ENCODE measurements at places on chromosomes 11 and 22.

DNA sequence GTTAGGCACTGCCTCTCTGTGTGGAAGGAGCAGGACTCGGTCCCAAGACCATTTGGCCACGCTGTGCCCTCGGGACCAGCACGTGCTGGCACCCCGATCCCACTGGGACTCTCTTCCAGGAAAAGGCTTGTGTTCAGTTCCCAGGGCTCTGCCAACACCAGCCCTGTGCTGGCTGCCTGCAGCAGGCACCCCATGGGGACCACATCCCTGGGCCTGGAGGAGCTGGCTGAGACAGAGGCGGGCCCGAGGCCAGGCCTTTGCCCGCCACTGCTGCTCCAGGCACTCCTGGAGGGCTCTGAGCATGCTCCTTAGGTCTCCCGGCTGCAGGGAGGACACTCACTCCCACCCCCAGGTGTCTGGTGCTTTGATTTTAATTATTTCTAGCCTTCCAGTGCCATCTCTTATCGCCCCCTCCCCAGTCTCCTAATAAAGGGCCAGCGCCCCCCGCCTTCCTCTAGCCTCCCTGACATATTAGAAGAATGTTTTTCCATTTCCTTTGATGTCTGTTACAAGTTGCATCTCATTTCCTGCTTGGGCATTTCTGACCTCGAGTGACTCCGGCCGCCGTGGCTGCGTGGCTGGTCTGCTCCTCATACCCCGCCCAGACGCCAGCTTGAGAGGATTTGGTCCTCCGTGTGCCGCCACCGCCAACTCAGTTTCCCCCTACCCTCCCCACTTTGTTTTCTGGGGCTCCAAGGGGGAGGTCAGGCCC, 14.4 kb downstream of the CDKN1C start:
- no peak for DNase-seq

DNA sequence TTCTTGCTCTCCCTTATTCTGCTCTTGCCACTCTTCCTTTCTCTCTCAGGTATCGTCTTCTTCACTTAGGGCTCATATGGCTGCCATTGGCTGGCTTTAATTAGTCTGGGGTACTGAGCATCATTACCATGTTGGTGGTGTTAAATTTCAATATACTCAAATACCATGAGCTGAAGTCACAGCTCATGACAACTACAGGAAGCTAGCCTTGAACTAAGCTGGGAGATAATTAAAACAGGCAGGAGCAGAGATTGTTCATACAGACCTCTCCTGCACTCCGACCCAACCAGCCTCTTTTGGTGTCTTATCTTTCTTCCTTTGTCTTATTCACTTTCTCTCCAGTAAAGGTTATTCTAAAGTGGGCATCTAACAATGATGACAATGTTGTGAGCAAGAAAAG, 130.9 kb upstream of the BLID start:
- DNase-seq: no peak

GRCh38 chr22:38832005-38832978, 11.5 kb downstream of the NPTXR start:
- DNase-seq: no peak

DNA sequence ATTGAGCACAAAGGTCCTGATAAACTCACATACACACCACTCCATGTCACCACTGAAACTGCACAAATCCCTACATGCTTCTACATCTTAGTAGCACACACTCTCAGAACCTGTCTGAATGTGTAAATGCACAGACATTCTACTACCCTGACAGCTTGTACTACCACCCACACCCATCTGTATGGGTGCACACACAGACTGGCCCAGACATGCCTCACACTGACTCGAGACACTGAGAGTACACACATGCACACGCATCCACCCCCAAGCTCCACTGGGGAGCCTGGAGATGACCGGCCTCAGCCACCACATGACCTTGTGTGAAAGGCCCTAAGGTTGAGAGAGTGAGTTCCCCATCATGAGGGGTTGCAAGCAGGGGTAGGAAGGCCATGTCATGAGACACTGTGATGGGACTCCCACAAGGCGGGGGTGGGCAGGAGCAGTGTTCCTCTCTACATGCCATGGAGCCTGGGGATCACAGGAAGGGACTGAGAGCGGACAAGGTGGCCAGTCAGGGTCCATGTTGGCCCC, 28.1 kb downstream of the ARAP1 start:
- peak; percentile 55 for DNase-seq

DNA sequence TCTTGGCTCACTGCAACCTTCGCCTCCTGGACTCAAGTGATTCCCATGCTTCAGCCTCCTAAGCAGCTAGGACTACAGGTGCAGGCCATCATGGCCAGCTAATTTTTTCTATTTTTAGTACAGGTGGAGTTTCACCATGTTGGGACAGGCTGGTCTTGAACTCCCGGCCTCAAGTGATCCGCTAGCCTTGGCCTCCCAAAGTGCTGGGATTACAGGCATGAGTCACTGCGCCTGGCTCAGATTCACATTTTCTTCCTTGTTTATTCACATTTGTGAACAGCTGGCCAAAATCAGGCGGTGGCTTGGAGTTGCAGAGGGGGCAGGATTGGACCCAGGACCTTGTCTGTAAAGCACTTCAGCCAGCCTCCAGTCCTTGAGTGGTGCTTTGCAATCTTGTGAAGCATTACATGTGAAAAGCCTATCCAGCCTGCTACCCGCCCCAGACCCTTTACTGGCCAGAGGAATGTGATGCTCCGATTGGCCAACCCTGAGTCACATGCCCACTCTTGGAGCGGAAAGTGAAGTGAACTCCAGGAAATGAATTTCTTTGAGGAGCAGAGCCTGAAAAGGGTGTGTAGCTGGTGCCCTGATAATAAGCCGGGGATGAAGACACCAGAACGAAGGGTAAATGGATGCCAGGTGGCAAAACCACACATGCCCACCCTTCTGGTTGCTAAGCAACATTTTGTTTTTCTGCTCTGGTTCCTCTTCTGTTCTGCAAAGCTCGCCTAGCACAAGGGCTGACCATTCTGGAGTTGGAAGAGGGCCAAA, 62.6 kb upstream of the PTPRJ start:
- DNase-seq: peak; percentile 59

DNA sequence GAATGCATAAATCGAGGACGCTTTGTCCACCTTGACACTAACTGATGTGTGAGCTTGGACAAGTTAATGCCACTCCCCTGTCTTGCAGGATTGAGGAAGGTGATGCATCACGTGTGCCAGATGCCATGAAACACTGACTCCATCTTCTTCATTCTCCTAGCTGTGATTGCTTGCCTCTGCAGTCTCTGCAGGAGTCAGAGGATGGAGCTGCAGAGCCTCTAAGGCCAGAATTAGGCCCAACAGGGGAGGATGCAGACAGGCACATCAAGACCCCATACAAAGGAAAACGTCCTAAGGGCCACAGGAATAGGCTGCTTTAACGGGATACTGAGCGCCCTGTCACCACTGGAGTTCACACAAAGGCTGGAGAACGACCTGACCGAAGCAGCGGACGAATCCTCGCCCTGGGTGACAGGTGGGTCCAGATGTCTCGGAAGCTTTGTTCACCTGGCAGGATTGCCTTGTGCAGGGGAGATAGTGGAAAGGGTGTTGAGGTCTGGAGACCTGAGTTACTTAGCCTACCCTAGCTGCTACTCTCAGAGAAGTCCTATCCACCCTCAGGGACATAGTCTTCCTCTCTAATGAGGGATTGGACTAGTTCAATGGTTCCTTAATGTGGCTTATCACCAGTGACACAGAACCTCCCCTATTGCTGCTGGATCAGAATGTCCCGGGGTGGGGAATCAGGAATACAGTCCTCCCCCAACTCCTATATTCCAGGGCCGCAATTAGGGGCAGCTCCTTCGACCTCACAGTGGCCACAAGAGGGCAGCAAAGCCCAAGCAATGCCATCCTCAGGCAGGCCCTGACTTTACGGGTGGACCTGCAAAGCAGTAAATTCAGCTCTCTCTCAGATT, 32.4 kb downstream of the DBX1 start:
- peak; percentile 74 for DNase-seq

GRCh38 chr11:102761646-102762238, 18.7 kb downstream of the MMP10 start:
- no peak for DNase-seq

DNA sequence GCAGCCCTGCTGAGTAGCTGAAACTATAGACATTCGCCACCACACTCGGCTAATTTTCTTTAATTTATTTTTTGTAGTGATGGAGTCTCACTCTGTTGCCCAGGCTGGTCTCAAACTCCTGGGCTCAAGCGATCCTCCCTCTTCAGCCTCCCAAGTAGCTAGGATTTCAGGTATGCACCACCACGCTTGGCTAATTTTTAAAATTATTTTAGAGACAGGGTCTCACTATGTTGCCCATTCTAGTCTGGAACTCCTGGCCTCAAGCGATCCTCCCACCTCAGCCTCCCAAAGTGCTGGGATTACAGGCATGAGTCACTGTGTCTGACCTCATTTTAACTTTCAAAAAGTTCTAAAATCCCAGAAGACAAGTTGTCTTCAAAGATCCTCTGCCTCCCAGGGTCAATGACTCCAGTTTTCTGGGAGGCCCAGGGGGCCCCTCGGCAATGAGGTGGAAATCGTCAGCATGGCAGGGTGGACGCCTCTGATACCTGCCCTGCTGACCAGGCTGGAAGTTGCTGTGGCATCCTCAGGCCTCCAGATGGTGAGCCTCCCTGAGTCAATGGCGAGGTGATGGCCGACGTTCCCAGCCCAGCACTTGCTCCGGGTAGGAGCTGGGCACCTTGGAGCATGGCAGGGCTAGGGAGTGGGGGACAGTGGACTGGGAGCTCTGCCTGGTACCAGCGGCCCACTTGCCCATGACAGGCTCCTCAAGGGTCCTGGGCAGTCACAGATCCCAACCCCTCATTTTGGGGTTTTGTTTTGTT, 31.1 kb downstream of the RPL3 start:
- no peak for DNase-seq

DNA sequence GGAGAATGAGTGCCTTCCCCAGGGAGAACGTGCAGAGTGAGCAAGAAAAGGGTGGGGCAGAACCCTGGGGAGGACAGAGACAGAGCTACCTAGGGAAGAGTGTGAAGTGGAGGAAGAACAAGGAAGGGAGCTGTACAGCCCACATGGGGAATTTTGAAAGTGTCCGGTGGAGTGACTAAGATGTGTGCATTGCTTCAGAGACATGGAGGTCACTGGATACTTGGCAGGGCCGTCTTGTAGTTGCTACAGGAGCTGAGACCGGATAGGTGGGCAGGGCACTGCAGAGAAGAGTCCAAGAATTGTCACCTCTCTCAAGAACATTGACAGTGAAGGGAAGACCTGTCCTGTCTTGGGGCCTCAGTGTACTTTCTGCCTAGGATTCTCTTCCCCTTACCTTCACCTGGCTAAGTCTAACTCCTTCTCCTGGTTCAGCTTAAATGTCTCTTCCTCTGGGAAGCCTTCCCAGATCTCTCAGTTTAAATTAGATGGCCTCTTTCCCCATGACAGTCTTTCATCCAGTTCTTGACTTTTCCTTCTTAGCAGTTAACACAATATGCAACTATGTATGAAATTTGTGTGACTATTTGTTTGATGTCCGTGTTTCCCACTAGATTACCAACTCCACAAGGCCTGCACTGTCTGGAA, 9.2 kb upstream of the P2RY6 start:
- DNase-seq: peak; percentile 66

- DNase-seq: peak; percentile 85
Measured at GRCh38 chr22:41699264-41700107, at the start of gene MEI1. Gene MEI1, plus strand, starts transcription at chr22:41699503. Its CDS starts 36 bp downstream, at chr22:41699539.

DNA sequence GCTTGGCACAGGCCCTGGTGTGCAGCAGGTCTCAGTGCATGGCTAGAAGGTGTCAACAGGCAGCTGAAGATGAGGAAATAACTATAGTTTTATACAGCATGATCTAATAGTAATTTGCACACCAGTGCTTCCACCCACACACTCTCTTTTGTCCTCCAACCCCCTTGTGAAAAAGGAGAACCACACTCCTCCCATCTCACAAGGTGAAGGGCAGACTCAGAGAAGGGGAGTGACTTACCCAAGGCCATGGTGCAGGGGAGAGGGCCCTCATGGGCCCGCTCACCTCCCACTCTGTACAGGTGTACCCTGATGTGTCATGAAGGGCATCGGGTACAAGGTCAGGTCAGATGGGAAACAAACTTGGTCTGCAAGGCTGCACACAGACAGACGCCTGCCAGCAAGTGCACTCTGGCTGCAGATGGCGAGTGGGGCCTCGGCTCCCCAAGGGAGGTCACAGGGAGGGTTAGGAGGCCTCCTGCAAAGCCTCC, 53.4 kb downstream of the DGCR2 start:
- DNase-seq: peak; percentile 5

DNA sequence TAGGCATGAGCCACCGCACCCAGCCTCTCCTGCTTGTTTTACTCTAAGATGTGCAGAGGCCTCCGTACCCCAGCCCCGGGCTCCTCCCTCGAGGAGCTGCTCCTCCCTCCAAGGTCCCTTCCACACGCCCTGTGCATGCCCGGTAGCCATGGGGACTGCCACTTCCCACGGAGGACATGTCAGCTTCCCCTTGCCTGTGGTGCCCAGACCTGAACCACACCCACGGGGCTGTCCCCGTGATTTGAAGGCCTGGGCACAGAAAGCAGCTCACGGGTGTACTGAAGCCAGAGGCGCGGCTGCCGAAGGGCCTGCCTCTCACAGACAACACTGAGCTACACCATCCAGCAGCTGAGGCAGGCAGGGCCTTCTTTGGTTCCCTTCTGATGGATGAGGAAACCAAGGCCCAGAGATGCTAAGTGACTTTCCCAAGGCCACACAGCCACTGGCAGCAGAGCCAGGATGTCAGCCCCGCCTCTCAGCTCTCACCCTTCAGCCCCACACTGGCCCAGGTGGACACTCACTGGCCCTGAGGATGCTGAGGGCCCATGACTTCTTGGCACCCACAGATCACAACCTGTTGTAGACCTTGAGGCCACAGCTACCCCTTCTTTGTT, 7.3 kb downstream of the INS start:
- no peak for DNase-seq

GRCh38 chr11:122167100-122167499, 51.1 kb upstream of the BLID start:
- DNase-seq: peak; percentile 9

- DNase-seq: no peak
Measured at GRCh38 chr11:11178671-11179638, 174.1 kb downstream of the CSNK2A3 start.

- DNase-seq: no peak
Measured at GRCh38 chr11:12211331-12212065, 101.1 kb downstream of the MICAL2 start.

DNA sequence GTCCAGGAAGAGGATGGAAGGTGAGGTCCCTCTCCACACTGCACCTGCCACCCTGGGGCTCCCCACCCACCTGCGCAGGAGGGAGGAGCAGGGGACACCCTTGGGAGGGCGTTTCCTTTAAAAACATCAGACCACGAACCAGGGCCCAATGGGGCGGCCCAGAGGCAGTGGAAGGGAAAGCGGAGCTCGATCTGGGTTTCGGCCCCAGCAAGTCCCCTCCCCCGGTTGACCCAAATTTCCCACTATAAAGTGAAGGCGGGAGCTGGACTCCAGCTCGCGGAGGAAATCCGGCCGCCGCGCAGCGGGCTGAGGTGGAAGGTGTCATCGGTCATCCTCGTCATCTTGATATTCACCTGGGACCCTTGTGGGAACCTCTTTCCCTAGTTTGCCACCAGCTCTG, 99.3 kb downstream of the WNT7B start:
- no peak for DNase-seq

All from suppressor macrophage treated with lipopolysaccharide for 4 hours (primary cell).